ENCODE measurements at places on chromosomes 7 and 10. TPM values are rescaled to one million over a fixed set of nuclear protein-coding genes. Genes with fewer than 3 reads are reported as not detected.

GRID1 gene
- polyA plus RNA-seq = 3.8 TPM

NYAP1 gene
- polyA plus RNA-seq = 1.8 TPM

KLLN gene
- 0.27 TPM for polyA plus RNA-seq

ARL5B gene
- 21.0 TPM for polyA plus RNA-seq

C10orf67 gene
- polyA plus RNA-seq = 0.11 TPM

AKR1C4 gene
- polyA plus RNA-seq = not detected

HOXA9 gene
- 25.7 TPM for polyA plus RNA-seq

HMX2 gene
- polyA plus RNA-seq = not detected

GNB2 gene
- 139 TPM for polyA plus RNA-seq

ITPRID1 gene
- 0.52 TPM for polyA plus RNA-seq

GRCh38 chr10:102090772-102091171 lies 25.6 kb downstream of the HPS6 start:
- no peak for DNase-seq

GRCh38 chr7:98038321-98038720 lies 48.3 kb upstream of the OCM2 start:
- DNase-seq = no peak

- no peak for DNase-seq
These were observed 12.9 kb upstream of the SNX10 start for GRCh38 chr7:26278770-26279169.

DNA sequence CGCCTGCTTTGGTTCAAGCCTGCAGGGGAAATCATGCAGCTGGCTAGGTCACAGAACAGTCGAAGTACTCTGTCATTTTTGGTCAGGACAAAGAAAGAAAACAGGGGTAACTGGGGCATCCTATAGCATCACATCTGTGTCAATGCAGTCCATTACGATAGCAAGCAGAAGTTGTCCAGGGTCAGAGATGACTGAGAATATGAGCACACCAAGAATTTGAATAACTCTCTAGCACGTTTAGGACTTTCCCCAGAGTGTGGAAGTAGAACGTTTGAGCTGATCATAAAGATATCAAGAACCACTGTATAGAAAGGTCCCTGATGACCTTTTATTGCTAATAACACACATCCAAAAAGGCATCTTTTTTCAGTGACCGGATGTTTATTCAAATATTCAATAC lies 12.7 kb upstream of the HECW1 start:
- DNase-seq = no peak

GRCh38 chr10:16919121-16919982 lies 102.1 kb upstream of the RSU1 start:
- DNase-seq = no peak
